ENCODE measurements at places on chromosomes 16 and 17.

GRCh38 chr17:40369923-40370322, 5.4 kb upstream of the GJD3 start:
- DNase-seq, result no peak

- no peak for DNase-seq
Observed at GRCh38 chr17:63162406-63163157, 196.5 kb downstream of the TANC2 start.

DNA sequence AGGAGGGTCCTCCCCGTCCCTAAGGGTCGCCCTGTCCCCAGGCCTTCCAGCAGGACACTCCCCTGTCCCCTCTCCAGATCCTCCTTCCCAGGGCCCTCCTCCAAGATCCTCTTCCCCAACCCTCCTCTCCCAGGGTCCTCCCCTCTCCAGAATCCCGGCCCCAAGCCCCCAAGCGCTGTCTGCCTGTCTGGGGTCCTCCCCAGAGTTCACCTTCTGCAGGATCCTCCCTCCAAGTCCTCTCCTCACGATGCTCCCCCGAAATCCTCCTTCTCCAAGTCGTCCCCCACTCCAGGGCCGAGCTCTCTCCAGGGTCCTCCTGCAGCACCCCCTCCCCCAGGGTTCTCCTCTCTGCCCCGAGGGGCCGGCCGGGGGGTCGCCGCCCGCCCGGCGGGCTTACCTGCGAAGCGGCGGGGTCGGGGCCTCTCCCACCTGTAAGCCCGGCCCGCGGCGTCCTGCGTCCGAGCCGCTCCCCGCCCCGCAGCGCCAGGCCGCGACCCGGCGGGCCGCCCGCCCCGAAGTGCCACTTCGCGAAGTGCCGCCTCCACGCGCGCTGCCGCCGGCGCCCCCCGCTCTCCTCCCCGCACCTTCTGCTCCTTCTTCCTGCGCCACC, 678 bp upstream of the BAIAP2 start:
- no peak for DNase-seq

DNA sequence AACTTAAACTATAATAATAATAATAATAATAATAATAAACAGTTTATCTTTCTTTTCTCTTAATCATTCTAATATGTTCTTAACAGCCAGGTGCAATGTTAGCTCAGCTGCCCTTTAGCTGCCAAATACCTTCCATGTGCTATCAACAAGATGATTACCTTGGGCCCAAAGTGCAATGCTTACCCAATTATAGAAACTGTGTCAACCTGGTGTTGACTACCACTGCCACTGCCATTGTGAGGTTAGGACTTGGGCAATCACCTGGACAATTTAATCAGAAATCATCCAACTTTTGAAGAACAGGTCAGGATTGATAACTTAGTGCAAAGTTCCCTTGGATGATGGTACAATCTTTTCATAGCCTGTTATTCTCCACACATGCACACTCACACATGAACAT, 371.8 kb upstream of the SALL1 start:
- no peak for DNase-seq

GRCh38 chr17:10073941-10074340, 124.5 kb downstream of the GAS7 start:
- DNase-seq, result no peak

DNA sequence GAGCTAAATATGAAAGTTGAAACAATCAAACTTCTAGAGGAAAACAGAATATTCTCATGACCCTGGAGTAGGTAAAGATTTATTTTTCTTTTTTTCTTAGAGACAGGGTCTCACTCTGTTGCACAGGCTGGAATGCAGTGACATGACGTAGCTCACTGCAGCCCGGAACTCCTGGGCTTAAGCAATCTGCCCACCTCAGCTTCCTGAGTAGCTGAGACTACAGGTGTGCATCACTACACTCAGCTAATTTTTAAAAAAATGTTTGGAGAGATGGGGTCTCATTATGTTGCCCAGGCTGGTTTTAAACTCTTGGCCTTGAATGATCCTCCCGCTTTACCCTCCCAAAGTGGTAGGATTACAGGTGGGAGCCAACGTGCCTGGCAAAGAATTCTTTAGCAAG, 15.5 kb downstream of the IKZF3 start:
- no peak for DNase-seq

DNA sequence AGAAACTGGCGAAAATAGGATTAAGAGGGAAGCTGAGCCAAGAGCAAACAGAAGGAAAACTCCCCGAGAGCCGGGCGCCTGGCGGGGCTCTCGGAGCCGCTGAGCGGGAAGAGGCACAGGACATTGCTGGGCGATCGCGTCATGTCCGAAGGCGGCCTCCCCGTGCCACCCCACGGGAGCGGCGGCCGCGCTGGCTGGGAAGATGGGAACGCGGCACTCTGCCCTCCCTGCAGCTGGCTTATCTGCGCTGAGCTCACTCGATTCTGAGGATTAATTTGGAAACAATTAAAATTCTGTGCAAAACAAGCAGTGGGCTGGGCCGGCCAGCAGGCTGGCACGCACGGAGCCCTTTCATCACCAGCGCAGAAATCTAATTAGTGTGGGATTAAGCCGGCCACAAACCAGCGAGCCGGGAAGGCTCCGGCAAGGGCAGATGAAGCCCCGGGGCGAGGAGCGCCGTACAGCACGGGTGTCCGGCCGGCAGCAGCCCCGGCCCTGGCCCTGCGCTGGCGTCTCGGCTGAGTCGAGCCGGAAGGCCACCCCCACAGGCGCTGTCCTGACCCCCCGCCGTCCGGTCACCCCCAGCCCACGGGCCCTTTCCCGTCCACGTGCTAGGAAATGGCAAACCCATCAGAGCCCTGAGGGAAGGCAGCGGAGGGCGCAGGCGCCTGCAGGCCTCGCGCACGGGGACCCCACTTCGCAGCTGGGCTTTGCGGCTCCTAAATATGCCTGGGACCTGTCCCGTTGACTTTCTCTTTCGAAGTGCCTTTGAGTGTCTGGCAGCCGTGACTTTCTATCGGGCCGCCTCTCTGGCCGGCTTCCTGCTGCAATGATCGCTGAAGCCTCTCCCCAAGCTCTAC, 37.9 kb downstream of the SOX8 start:
- DNase-seq, result no peak

DNA sequence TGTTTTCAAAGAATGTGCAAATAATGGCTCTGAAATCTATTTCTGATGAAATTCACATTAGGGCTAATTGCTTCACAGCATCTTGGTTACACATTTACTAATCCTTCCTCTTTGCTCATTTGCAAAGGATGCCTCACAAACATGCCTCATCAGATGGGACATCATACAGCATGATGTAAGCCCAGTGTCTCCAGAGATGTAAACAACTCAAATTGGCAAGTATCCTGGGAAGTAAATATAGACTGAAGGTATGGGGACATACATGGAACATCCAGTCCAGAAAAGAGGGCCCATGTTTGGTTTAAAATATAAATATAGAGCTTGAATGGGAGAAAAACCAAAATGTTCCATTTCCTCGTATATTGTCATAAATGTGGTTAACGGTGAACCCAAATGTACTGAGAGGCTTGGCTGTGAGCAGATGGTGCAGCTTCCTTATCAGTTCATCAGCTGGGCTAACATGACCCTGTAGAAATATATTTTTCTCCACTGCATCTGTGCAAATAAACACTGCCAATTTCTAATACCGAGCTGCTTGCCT, 142.9 kb upstream of the NUDT7 start:
- no peak for DNase-seq

GRCh38 chr17:48441231-48441711, 11.3 kb upstream of the SKAP1 start:
- DNase-seq, result no peak

DNA sequence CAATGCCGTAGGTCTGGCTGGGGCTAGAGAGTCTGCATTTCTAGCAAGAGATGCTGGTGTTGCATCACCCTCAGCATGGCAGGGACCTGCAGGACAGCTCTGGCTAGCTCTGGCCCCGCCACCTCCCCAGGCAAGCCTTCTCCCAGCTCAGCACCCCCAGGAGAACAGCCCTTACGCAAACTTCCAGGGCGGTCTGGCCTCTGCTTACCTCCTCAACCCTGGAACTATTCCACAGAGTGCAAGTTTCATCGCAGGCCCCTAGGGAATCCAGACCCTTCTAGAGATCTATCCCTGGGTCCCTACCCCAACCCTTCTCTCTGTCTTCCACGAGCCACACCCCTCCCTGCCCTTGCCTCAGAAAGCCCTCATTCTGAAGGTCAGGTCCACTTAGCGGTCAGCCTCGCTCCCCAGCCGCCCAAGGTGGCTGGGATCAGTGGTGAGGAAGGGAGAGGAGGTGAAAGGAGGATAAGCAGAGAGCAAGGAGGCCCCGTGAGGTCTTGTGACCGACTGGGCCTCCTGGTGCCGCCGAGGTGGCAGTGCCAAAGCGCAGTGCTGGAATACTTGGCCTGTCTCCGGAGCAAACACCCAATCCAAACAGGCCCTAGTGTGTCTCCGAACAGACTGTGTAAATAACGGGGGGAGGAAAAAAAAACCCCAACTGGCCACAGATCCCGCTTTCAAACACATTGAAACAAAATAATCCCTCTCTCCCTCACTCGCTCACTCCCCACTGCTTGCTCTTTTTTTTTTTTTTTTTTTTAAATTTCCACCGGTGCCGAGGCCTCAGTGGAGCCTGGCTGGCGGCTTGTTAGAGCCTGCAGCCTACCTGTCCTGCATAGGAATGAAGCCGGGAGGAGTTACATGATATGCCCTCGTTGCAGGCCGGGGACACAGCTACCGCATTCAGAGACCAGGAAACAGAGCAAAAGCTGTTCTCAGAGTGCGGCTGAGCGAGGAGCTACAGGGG, 380.9 kb downstream of the SOX9 start:
- no peak for DNase-seq

- no peak for DNase-seq
Observed at GRCh38 chr16:23269248-23269953, 32.7 kb upstream of the SCNN1B start.

DNA sequence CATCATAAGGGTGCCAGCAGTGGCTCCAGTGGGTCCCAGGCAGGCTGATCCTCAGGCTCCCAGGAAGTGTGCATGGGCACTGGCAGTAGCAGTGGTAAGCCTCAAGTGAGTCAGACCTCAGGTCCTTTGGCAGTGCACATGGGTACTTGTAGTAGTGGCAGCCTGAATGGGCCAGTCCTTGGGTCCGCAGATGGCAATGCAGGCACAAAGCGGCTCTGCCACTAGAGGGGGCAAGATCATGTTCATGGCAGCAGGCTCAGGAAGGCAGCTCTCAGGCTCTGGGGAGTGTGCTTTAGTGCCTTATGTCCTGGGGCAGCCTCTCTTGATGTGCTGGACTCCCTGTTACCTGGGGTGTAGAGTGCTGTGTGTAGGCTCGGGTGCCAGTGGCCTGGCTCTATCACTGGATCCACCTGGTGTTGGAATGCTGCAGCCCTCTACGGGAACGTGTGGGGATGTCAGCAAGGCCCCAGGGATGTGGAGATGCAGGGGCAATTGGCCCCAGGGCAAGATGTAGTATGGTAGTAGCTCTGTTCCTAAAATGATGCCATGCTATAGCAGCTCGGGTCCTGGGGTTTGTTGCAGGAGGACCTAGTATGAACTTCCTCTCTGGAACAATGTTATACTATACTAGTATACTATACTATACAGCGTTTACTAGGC, 11.0 kb downstream of the ACSM3 start:
- peak; percentile 38 for DNase-seq

DNA sequence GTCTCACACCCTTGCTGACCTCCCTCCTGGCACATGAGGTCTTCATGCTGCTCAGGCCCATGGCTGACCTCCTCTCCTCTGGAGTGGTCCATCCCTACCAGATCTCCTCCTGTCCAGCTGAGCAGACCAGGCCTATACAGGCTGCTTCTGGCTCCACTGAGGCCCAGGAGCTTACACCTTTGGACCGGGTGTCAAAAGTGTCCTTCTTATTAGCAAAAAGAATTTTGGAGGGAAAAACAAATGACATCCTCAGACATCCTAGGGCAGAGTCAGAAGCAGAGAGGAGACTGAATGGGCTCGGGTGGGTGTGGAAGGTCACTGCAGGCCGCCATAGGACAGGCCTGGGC, 38.1 kb downstream of the WSB1 start:
- DNase-seq, result no peak

- DNase-seq, result no peak
Observed at GRCh38 chr17:46771561-46772474, 46.7 kb downstream of the WNT3 start.

DNA sequence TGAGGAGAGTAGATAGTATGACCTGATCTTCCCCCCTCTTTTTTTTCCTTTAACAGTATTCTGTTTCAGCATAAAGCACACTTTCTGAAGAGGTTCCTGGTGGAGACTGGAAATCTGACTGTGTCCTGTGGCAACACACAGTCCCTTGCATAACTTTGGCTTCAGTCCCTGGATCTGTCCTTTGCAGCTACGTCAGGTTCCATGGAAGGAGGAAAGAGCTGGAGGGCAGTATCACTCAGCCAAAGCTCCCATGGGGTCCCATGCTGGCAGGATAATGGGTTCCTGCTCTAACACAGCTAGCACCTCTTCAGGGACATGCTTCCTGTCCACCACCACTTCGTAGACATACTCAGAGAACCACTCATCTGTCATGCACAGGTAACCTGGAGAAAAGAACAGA, 13.3 kb upstream of the SLC6A4 start:
- DNase-seq, result no peak

DNA sequence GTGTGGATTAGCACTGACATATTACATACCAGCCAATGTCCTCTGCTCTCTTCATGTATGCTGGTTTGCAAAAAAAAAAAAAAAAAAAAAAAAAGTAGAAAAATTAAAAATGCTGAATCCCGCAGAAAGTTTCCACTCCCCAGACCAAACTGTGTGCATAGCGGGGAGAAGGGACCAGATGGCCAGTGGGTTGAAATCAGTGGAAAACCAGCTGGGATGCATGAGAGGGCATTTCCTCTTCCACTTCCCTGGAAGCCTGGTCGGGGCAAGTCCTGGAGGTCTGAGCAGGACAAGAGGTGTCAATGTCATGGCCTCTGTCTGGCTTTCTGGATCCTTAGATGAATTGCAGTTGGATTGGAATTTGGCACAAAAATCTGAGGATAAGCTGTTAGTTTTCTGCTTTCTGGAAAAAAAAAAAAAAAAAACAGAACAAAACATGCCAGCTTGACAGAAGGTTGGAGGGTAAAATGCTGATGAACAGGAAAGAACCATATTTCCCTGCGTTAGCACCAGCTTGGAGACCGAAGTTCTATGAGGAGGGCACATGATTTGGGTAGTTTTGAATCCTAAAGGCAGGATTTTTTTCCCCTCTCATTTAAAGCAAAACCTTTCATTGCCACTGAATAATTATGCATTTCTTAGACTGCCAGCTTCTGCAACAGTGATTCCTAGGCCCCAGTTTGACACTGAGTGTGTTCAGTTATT, 941.5 kb upstream of the EEF2KMT start:
- no peak for DNase-seq

GRCh38 chr16:19424478-19424877, 6.8 kb downstream of the TMC5 start:
- no peak for DNase-seq

- no peak for DNase-seq
Observed at GRCh38 chr17:41629316-41629715, 4.9 kb upstream of the KRT17 start.

- no peak for DNase-seq
Observed at GRCh38 chr16:69477546-69477945, 53.1 kb downstream of the CYB5B start.
